ENCODE measurements at places on chromosomes 11 and 22. TPM values are rescaled to one million over a fixed set of nuclear protein-coding genes. Genes with fewer than 3 reads are reported as not detected.

GRCh38 chr11:133840479-133840941 lies 4.8 kb downstream of the SPATA19 start:
- no peak overlapping the region for H3K4me3 ChIP-seq
- H3K27me3 ChIP-seq: no peaks in the 10 kb centered on the region
- no peak for DNase-seq
- H3K27ac ChIP-seq: no peak overlapping the region
- H3K4me1 ChIP-seq: no peaks in the 10 kb centered on the region

DNA sequence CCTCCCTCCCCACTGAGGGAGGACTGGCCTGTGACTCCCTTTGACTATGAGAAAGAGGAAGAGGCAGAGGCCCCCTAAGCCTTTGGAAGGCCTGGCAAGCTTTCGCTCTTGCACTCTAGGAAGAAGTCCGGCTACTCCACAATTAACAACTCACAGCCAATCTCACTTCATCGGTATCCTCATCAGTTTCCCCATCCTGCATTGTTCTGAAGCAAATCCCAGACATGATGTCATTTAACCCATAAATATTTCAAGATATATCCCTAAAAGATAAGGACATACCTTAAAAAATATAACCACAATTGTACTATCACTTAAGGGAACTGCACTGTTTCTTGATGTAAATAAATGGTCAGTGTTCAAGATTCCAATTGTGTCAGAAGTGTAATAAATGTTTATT lies 63.1 kb downstream of the CWC15 start:
- H3K27me3 ChIP-seq: no peaks in the 10 kb centered on the region
- no peak overlapping the region for H3K4me3 ChIP-seq
- peaks cover 13% of the 10 kb centered on the region for H3K4me1 ChIP-seq
- no peak overlapping the region for H3K27ac ChIP-seq
- H3K36me3 ChIP-seq: peaks cover 5% of the 10 kb centered on the region

DNA sequence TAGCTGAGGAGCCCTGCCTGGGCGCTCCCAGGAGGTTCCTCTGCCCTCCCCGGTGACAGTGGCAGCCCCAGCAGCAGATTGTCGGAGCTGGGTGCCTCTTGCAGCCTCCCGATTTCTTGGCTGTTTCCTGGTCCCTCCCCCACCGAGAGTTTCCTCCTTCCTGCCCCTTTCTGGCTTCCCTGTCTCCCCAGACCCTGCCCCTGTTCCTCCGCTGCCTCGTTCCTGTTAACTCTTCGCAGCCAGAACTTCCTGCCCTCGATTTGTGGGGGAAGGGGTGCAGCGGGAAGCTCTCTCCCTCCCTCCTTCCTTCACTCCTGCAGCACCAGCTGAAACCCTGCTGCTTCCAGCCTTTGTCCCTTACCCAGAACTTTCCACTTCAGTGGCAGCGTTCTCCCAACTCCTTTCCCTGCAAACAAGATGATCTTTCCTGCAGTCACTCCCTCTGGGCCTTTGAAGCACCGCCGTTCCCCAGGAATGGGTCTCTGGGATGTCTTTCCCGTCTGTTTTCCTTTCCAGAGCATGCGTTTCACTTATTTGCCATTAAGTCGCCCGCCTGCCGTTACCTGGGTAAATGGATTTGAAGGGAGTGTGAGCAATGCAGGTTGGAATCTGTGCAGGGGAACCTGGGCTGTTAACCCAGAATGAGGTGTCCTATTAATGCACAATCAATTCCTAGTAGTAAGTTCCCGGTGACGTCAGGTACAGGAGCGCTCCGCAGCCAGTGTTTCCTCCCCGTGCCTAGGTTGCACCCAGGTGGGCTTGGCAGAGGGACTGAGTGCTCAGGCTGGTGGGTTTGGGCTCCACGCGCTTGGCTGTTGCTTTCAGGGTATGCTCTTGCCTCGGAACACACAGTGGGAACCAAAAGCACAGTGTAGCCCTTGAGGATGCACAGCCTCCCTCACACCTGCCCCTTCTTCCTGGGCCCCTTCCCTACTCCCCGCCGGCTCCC lies 4.3 kb downstream of the GRK2 start:
- DNase-seq: no peak
- no peak overlapping the region for H3K27ac ChIP-seq
- no peaks in the 10 kb centered on the region for H3K36me3 ChIP-seq
- peaks cover 33% of the 10 kb centered on the region for H3K4me1 ChIP-seq

GRCh38 chr11:29448246-29448877 lies 568.5 kb downstream of the KCNA4 start:
- no peak overlapping the region for H3K4me3 ChIP-seq
- DNase-seq: no peak
- no peaks in the 10 kb centered on the region for H3K27me3 ChIP-seq
- peaks cover 7% of the 10 kb centered on the region for H3K4me1 ChIP-seq

DNA sequence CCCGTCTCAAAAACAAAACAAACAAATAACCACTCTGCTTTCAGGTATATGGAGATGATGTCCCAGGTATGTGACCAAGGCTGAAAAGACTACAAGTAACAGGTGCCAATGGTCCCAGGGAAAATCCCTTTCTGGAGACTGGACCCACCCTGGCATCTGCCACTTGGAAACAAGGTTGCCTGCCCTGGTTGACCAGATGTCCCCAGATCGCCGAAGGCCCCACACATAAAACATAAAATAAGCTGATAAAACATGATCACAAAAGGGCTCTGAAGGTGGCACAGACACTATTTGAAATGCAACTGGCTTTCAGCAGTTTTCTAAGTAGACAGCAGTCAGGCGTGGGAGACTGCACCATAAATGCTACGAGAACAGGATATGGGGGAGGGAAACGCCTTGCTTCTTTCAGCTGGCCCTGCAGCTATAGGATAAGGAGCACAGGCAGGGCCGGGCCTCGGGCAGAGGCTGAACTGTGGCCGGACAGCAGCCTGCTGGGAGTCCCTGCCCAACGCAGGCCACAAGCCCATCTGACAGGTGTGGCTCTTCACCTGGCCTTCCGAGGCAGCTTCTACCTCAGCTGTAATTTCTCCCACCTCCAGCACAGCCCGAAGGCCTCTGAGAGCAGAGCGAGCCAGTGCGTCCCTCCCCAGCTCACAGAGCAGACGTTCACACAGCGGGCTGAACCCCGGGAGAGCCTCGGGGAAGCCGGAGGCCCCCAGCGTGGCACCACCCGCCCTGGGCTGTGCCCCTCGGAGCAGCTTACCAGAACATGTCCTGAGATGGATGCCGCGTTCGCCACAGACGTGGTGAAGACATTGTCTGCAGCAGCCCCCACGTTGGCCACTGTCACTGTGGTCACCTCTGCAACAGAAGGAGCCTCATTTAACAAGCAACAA lies 4.0 kb downstream of the DEAF1 start:
- no peak overlapping the region for H3K4me3 ChIP-seq
- no peaks in the 10 kb centered on the region for H3K27me3 ChIP-seq
- no peak for DNase-seq
- H3K36me3 ChIP-seq: peaks cover 4% of the 10 kb centered on the region

DNA sequence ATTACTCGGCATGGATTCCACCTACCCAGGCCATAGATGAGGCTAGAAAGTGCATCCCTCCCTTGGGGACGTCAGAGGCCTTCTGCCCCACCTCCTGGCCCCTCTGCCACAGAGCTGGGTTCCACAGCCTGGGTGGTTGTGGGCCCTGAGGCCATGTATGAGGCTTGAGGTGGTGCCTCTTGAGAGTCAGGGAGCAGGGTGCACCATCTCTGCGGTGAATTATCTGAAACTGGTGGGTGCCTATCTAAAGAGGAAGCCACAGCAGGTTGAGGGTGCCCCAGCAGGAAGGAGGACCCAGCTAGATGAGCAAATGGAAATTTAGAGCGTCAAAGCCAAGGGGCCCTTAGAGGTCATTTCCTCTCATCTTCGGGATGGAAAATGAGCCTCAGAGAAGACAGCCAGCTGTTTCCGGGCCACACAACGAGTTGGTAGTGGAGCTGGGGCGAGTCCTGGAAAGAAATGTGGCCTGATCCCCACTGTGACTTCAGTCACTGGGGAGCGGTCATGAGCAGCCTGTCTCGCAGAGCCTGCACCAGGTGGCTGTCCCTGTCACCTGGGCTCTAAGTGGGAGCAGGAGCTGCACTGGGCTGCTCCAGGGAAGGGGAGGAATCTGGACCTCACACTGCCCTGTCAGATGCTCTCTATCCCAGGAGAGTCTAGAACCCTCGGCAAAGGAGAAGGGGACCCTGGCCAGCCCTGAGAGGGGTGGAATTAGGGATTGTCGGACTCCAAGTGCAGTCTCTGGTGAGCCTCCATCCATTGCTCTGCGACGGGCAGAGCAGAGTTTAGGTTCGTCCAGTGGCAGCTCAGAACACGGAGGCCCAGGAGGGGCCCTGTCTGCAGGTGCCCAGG lies 7.3 kb downstream of the ADORA2A start:
- DNase-seq: peak; percentile 19
- no peak overlapping the region for H3K27ac ChIP-seq

DNA sequence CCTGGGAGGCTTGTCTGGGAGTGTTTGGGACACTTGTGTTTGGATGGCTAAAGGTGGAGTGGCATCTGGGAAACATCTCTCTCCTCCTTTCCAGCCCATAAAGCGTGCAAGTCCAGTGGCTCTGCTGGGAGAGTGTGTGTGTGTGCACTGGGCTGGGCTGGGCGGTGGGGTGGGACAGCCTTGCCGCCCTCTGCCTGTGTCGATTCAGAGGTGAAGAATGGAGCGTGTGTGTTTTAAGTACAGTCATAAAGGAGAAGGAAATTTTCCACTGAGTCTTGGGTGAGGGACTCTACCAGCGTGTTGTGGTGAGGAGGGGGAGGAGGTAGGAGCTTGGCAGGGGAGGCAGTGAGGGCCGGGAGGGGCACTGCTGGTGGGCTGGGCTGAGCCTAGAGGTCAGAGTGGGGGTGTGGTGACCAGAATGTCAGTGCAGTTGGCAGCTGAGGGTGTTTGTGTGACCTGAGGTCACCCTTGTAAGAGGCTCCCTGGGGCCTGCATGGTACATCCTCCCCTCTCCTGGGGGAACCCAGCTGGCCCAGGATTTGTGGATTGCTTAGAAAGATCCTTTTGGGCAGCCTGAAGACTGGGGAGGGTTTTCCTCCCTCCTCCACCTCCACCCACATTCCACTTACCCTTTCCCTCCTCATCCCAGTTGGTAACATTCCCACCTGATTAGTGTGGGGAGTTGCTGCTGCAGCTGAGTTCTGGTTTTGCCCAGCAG lies 1.7 kb downstream of the TIMP3 start:
- peaks cover 4% of the 10 kb centered on the region for H3K36me3 ChIP-seq
- no peaks in the 10 kb centered on the region for H3K27me3 ChIP-seq
- peak overlapping the region; percentile 78 for H3K27ac ChIP-seq

DNA sequence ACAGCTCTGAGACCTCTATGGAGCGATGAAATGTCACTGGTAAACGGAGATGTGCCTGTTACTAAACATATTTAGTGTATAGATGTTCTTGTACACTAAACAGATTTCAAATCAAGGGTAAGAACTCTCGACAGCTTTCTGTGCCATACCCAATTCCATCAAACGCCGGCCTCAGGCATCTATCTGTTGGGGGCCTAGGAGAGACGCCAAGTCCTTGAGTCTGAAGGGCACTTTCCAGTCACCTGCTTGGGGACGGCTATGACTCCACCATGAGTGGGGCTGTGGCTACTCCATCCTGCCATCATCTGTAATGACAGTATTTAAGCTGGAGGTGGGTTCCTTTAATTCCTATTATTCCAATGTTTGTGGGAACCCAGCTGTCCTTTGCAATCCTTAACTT lies 87.8 kb downstream of the SHANK2 start:
- no peak overlapping the region for H3K27ac ChIP-seq
- DNase-seq: no peak

DNA sequence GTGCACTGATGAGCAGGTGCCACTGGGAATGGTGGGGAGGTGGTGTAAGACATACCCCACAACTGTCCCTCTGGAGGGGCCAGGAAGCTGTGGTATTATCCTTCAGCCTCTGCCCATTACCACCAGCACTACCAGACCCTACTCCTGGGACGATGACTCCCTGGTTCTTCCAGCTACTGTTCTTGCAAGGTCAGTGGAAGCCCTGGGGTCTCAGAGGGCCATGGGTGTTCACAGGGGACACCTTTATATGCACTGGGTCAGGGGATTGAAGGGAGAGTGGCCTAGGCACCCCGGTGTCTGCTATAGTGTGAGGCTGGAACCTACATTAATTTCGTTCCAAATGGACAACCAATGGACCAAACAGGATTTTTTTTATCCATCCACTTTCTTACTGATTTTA lies 102.1 kb downstream of the RPS6KA4 start:
- no peak for DNase-seq
- no peaks in the 10 kb centered on the region for H3K4me1 ChIP-seq
- H3K27me3 ChIP-seq: peaks cover 4% of the 10 kb centered on the region
- no peak overlapping the region for H3K27ac ChIP-seq
- no peak overlapping the region for H3K4me3 ChIP-seq

DNA sequence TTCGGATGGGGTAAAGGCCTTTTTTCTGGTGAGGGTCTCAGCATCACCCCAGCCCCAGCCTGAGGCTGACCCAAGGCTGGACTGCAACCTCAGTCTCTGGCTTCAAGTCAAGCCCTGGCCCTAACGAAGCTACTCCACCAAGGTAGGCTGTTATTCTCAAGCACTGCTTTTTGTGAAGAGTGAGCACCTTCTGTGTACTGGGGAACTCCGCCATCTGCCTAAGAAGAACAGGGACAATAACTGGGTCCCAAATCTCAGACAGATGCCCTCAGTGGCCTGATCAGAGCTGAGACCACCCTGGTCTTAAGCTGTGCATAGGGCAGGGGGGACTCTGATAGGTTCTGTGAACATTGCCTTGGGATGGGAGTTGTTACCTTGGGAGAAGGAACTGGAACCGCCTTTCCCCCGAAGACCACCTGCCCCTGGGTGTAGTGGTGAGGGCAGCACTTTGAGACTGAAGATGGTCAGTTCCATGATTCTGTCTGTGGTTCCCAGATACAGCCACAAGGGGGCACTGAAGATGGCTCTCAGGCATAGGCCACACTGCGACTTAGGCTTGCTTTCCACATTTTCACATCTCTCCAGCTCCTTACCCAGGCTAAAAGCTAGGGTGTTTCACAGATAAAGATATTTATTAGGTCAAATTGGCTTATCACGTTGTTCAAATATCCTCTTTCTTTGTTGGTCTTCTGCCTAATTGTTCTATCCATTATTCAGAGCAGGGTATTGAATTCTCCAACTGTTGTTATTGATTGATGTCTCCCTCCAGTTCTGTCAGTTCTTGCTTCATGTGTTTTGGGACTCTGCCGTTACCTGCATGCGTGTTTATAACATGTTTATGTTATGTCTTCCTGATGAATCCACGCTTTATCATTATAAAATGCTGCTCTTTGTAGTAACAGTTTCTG lies 11.8 kb upstream of the UVRAG start:
- H3K36me3 ChIP-seq: no peaks in the 10 kb centered on the region
- peak; percentile 14 for DNase-seq
- no peaks in the 10 kb centered on the region for H3K4me1 ChIP-seq
- H3K27me3 ChIP-seq: no peaks in the 10 kb centered on the region

GRCh38 chr11:17979770-17980371 lies 33.0 kb downstream of the SERGEF start:
- no peak overlapping the region for H3K27ac ChIP-seq
- no peaks in the 10 kb centered on the region for H3K27me3 ChIP-seq
- no peaks in the 10 kb centered on the region for H3K4me1 ChIP-seq

DNA sequence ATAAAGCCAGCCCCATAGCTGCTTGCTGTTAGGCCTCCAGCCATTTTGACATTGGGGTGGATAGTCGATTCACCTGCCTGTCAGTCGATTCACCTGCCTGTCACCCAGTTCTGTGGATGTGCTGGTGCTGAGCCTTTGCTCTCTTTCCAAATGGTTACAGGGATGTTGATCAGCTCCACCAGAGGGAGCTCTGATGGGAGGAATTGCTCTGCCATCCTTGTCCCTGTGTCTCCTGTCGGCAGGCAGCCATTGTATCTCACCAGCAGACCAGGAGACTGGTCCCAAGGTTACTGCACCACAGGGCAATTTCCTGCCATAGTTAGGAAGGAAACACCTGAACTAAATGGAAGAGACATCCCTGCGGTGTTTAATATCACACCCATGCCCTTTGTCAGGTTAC lies 6.1 kb downstream of the MPEG1 start:
- H3K4me3 ChIP-seq: no peak overlapping the region
- DNase-seq: no peak

FAM76B gene
- 26.1 TPM for total RNA-seq

DTX4 gene
- 16.1 TPM for total RNA-seq

CHRM1 gene
- not detected for total RNA-seq

MAPK8IP2 gene
- 4.7 TPM for total RNA-seq

EMID1 gene
- 0.72 TPM for total RNA-seq

Measured in astrocyte (in vitro differentiated cells and primary cell).